ENCODE measurements at places on chromosomes 1 and 21.
A peak's percentile ranks its signal among the peaks of the same experiment; 100 is the strongest.

DNA sequence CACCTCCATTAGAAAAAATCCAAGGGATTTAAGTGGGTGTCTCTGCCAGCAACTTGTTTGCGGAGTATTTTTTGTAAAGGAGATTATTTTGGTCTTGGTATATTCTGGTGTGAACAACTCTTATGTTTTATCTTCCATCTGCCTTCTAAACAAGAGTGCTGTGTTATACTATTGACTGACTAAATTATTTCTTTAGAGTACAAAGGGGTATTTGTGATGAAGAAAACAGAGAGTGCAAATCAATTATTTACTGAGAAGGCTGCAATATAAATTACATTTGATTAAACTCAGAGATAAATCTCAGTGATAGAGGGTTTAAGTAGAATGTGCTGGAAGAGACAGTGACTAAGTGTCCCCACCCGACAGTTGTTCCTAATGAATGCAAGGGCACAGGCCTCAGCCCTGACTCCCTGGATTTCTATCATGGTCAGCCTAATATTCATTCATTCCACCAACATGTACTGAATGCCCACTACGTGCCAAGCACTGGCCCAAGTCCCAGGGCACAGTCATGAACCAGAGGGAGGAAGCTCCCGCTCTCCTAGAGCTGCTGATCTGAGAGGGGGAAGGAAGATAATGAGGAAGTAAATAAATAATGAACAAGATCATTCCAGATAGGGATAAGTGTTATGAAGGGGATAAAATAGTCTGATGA lies 196.9 kb upstream of the C8B start:
- no peak for DNase-seq

DNA sequence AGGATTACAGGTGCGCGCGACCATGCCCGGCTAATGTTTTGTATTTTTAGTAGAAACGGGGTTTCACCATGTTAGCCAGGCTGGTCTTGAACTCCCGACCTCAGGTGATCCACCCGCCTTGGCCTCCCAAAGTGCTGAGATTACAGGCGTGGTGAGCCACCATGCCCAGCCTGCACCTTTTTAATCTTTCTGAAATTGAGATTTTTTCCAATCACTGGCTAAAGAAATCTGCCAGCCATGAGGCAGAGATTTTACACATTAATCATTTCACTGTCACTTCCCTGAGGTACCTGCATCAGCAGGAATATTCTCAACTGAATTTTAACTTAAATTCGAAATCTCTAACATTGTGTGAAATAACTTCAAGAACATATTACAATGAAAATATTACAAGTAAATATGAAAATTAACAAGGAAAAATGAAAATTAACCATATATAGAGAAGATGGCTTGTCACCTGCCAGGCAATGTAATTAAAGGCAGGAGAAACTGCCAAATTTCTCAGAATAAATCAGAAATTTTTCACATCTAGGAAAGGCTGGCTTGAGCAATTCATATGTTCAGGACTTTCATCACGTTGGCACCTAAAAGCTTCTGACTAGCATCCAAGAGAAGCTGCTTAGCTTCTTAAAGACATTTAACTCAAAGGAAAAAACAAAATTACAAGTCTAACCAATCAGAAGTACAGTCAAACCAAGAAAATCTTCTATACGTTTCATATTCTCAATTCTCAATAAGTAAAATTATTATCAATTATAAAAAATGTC lies 5.9 kb downstream of the ANKRD13C start:
- no peak for DNase-seq

DNA sequence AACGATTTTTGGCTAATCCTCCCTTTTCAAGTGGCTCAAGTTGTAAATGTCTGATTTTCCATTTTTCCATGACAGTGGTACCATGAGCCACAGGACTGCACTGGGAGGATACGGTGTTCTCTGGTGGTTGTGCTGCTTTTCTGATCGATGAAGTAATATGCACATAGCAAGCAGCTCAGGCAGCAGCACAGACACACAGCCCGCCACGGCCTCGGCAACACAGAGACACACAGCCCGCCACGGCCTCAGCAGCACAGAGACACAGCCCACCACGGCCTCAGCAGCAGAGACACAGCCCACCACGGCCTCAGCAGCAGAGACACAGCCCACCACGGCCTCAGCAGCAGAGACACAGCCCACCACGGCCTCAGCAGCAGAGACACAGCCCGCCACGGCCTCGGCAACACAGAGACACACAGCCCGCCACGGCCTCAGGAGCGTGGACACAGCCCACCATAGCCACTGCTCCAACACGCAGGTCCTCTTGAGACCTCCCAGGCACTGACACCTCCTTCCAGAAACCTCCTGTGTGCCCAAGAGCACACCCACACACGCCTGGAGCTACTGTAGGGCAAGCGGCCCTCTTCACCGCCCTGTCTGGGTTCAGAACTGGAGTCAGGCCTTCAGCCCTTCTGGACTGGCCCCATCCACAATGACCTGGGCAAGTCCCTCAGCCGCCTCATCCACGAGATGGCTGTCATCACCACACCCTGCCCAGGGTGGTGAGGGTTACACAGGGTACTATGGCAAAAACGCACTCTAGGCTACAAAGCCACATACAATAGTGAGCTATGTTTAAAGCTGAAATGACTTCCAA lies 10.4 kb downstream of the PTTG1IP start:
- DNase-seq, result no peak

GRCh38 chr1:159010391-159010790 lies 684 bp downstream of the IFI16 start:
- DNase-seq, result no peak

- peak; percentile 35 for DNase-seq
Observed at GRCh38 chr1:94014635-94015488, 105.6 kb upstream of the GCLM start.

DNA sequence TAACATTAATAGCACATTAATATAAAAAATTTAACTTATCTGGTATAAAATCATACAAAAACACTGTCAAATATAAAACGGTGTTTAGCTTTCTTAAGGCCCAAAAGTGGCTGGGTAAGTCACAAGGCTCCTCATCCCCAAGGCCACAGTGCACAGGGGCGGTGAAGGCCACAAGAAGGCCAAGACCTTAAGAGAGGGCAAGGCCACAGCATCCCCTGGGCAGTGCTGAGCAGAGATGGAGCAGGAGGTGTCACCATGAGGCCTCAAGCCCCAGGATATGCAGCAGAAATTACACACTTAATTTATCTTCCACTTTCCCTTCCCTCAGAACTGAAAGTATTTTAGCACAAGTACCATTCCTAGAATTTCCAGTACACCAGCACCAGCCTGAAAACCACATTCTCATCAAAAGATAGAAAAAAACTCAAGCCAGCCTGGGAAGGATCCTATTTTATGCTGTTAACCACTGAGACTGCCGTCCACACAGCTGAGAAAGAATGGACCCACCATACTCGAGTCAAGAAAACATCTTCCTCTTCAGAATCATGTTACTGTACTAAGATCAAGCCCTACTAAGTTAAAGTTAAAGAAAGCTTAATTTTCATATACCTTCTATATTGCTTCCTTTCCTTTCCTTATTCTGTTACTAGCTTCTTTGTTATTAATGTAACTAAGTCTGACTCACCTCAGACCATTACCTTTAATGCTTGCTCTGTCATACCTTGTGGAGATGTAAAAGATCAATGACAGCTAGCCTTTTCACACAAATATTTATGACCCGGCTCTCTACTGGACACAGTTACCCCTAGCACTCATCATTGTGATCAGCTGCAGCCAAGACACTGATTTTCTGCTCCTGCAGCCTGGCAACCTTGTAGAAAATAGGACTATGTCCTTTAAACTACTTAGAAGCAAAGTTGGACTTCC lies 26.4 kb upstream of the FMO1 start:
- no peak for DNase-seq

GRCh38 chr1:67853704-67854103 lies 20.4 kb upstream of the GNG12 start:
- peak; percentile 57 for DNase-seq

DNA sequence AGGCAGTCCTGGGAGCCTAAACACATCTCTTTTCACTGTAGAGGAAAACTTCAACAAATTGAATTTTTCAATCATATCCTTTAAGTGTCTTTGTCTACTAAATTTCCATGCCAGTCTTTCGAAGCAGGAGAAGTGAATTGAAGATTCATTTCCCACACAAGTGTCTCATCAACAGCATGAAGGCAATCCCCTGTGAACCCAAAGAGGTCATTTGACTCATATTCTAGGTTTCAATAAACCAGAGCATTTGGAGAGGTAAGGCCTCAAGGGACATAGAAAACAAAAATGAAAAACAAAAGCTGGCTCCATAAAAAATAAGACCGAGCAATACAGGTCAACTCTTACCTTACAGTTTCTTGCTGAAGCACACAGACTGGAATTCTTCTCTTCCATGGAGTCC lies 94.1 kb upstream of the ATP1B1 start:
- no peak for DNase-seq

DNA sequence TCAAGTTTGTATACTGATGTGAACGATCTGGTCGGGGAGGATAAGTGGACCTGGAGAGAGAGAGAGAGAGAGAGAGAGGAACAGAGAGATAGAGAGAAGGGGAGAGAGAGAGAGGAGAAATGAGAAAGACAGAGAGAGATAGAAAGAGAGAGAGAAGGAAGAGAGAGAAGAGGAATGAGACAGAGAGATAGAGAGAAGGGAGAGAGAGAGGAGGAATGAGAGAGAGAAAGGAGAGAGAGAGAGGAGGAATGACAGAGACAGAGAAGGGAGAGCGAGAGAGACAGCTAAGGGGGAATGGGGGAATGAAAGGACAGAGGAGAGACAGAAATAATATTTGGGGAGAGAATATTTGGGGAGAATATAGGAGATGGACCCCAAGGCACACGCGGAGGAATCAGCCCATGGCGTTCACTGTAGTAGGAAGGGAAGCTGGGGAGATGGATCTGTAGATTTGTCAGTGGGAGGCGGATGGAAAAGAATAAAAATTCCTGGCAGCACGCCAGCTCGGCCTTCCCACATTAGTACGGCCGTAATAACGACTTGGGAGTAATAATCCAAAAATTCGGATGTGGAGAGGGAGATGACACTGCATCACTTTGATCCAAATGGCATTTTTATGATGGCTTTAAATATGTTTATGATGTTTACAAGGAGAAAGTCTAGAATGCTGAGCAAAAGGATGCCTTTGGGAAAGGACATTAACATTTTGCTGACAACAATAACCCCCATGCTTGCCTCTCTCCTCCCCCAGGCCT lies 159.8 kb upstream of the KCNJ6 start:
- DNase-seq, result no peak

All from AG09309 (cell line).